ENCODE measurements at places on chromosomes 6 and 20.
A peak's percentile ranks its signal among the peaks of the same experiment; 100 is the strongest.

- DNase-seq, result no peak
Observed at GRCh38 chr20:23399568-23400241, 21.6 kb downstream of the NAPB start.

GRCh38 chr20:1462001-1462400 is 4.6 kb downstream of the NSFL1C start:
- DNase-seq, result no peak

- DNase-seq, result no peak
Observed at GRCh38 chr6:20028562-20028961, 183.7 kb downstream of the MBOAT1 start.

DNA sequence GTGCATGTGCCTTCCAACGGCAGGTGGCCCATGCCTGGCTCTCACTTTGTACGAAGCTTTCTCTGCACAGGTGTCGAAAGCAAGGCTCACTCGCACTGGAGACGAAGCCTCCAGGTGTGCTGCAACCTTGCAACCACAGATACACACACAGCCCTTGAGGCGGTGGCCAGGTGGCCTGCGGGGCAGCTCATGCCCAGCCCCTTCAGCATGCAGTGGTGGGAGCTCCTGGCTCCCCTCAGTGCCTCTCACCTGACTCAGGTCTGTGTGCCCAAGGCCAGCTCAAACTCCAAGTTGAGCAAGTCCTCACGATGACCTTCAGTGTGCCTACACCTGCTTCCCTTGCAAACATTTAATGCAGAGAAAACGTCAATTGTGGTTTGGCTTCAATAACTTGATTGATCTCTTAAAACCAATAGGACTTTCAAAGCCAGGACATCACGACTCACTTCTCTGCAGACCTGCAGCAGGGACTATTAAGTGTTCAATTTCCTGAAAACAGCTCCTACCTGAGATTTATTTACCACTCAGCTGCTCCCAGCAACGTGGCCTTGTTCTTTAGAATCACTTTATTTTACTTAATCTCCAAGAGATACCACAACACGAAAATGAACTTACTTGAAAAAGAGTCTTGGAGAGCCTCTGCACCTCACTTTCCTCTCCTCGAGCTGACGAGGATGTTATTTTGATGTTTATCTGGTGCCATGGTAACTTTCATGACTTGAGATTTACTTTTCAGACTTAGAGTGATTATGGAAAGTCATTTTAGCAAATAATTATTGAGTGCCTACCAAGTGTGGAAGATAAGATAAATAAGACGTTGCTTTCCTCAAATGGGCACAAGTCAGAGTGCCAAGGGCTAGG is 86.3 kb downstream of the SLC22A23 start:
- no peak for DNase-seq

DNA sequence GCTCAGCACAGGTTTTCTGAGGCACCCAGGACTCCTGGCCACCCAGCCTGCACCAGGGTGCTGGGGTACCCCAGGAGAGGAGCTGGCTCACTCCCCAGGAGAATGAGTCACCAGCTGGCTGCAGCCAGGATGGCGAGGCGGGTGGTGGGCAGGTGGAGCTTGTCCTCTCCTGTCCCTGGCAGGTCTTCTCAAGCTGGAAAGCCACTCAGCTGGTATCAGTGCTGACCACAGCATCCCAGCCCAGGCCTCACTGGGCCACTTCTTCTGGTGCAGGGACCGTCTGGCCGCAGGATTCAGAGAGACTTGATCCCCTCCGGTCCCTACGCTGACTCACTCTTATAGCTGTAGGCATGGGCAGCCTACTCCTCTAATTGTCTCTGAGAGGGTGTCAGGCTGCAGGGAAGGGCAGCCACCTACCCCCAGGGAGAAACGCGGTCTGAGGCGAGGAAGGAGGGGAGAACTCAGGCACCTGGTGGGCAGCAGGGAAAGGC is 22.2 kb downstream of the TFEB start:
- DNase-seq, result no peak

DNA sequence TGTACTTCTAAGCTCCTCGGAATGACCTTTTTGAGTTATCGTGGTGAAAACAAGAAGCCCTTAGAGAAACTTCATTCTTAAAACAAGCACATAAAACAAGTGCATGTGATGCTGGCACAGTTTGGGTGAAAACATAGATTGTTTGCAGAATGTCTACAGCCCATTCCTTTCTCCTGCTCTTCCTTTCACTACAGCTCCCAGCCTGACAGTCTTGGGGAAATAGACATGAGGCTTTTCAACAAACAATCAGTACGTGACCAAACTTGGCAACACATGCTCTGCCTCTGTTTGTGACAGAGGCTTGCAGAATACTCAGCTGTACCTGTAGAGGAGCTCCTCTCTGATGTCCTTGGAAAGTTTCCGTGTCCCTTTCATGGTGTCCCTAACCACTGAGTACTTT is 321.6 kb downstream of the ZFAND3 start:
- no peak for DNase-seq

- no peak for DNase-seq
Observed at GRCh38 chr6:134523903-134524650, 206.2 kb upstream of the SGK1 start.

GRCh38 chr20:5181958-5182357 is 55.1 kb downstream of the CDS2 start:
- DNase-seq, result no peak

- no peak for DNase-seq
Observed at GRCh38 chr6:101429270-101429669, 35.8 kb downstream of the GRIK2 start.

DNA sequence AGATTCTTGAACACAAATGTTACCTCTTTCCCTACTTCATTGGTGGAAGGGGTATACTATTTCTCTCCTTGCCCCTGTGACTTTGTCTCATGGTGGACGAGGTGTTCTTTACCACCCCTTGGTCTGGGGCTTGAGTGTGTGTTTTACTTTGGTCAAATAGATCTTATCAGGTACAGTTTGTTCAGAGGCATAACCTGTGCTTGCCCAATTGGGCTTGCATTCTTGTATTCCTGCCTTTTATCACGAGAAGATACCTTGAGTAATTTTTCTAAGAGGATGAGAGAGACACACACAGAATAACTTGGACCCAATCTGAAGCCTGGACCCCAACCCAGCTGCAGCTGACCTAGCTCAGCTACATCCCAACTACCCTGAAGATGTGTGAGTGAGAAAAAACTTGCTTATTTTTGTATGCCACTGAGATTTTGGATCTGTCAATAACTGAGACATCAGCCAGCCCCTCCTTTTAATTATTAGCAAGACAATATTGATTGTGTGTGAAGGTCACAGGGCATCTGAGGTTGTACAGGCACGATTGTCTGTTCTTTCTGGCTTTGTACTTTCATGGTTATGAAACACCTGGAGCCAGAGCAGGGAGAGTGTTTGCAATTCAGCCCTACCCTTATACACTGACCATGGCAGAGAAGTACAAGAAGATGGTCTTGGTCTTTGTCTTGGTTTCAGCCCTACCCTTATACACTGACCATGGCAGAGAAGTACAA is 204.7 kb upstream of the SLC35B3 start:
- no peak for DNase-seq

- DNase-seq, result no peak
Observed at GRCh38 chr20:50126662-50127061, 13.7 kb upstream of the UBE2V1 start.

GRCh38 chr6:50826037-50826761 is 7.5 kb downstream of the TFAP2B start:
- DNase-seq, result no peak

- no peak for DNase-seq
Observed at GRCh38 chr6:111038534-111039252, 48.6 kb upstream of the SLC16A10 start.

- no peak for DNase-seq
Observed at GRCh38 chr6:13075141-13075845, 253.0 kb downstream of the TBC1D7 start.

- no peak for DNase-seq
Observed at GRCh38 chr20:6868861-6869260, 101.4 kb downstream of the BMP2 start.

DNA sequence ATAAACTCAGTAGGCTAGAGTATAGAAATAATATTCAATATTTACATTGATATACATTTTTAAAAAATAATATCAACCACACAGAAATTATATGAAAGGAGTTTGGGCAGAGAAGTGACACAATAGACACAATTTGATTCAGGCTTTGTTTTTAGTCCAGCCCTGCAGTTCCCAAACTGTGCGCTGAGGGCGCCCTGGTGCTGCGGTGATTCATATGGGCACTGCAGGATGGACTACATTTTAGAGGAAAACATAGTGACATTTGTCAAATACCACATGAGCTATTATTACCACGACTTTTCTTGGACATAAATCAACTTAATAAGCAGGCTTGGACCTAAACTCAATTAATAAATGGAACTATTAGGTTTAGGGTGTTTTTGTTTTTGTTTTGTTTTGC is 364.3 kb upstream of the ID4 start:
- DNase-seq, result no peak

DNA sequence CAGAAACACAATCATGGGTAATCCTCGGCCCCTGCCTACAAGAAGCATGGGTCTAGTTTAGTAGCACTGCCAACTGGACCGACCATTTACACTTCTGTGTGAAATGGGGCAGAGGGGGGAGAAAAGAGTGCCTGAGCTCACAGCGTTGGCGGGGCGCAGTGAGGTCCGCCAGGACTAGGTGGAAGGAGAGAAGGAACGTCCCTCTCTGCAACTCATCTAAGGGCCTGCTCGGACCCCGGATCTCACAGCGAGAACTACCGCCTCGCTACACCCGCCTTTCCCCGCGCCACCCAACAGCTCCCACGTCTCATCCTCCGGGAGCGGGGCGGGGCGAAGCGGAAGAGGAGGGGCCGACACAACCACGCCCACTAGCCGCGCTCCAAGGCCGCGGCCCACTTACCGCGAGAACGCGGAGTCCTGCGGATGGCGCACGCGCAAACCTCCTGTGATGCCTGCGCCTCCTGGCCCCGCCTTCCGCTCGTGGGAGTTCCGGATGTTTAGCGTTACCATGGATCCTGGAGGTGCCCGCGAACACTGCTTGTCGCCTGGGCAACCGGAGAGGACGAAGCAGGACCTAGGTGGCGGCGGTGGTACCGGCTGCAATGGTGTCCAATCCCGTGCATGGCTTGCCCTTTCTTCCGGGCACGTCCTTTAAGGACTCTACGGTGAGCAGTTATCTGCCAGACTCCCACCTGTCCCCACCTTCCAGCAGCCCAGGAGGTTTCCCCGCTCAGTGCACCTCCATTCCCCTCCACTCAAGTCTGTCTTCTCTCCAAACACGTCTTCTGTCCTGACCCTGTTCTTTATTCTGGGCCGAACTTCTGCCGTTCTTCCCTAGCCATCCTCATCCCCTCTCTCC is at the start of gene EFHC1:
Gene EFHC1, plus strand, starts transcription at position 534 of the 859 bp plus-strand sequence. Its CDS starts 69 bp downstream, at position 603.
- DNase-seq, result peak; percentile 98

GRCh38 chr20:58987790-58988564 is 6.9 kb downstream of the NELFCD start:
- no peak for DNase-seq

DNA sequence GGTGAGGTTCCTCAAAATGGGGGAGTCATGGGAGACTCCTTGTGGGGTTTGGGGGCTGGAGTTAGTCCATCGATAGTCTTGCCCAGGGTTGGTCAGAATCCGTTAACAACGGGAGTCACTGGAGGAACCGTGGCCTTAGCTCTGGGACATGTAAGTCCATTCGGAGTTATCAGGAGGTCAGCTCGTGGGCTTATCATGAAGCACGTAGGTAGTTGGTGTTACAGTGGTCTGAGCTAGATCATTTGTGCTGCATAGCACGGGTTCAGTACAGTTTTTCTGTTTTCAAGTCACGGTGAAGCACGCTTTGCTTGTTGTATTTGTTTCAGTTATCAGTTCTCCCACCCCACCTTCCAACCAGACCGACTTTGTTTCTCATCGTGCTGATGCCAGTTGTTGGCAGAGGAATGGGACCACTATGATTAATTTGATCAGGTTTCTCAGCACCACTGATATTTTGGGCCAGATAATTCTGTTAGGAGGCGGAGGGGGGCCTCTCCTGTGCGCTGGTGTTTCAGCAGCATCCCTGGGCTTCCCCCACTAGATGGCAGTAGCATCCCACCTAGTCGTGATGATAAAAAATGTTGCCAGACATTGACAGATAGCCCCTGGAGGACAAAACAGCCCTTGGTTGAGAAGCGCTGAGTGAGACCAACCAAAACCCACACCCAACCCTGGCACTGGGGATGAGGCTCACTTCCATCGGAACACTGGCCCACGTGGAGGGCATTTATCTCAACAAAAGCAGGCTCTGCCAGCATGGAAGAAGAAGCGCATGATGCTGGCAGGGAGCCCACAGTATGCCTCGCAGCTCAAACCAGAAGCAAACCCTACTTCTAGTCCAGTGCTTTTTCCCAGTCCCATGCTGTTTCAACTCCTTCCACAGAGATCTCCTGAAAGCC is 2.2 kb upstream of the APMAP start:
- DNase-seq, result peak; percentile 85

- DNase-seq, result peak; percentile 8
Observed at GRCh38 chr6:153790048-153790447, 249.0 kb upstream of the OPRM1 start.

DNA sequence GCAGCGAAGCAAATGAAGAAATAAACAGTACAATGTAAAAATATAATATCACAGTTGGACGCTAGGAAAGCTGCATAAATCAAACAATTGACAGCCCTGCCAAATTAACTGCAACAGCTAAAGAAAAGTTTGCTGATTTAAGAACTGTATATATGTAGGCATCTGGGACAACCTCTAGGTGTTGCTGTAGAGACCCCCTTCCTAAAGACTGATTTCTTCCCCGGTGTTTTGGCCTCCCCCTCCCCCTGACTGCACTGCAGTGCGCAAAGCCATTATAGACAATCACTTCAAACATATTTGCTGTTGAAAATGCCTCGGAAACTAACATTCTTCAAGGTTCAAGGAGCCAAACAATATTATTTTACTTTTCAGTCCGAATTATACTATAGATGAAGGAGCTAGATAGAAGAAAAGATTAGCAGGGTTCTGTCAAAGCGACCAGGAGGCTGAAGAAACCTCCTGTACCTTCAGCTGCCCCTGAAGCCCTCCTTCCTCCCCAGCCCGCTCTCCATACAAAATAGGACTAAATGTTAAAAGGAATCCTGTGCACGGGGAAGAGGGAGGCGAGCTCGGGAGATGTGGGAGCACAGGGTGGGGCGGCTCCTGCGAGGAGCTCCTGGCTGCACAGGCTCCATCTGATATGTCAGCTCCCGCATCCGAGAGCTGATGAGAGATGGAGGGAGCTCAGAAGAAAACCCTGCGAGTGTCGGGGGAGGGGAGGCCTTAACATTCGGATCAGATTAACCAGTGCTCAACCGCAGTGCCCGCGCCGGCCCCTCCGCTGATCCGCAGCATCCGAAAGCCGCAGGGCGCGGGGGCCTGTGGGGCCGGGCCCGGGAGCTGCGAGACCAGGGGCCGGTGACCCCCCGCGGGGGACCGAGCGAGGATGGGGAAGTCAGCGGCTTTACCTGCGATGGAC is 822 bp downstream of the ELOVL4 start:
- peak; percentile 15 for DNase-seq

DNA sequence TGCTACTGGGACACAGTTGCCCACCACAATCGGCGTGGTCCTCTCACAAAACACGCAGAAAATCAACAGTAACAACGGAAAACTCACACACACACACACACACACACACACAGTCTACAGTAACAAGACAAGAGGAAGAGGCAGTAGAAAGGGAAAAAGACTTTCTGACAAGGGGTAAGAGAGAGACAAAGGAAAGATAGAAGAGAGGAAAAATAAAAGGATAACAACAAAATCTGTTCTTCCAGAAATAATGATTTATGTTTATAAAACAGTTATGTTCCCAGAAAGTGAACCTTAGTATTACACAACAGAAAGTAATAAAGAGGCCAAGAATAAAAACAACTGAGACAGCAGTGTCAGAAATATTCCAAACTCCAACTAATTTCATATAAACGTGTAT is 2.9 kb downstream of the RANBP9 start:
- DNase-seq, result peak; percentile 13

Data from muscle of back (tissue), 13 donors.